ENCODE measurements at places on chromosomes 6 and 20. TPM values are rescaled to one million over a fixed set of nuclear protein-coding genes. Genes with fewer than 3 reads are reported as not detected.
A peak's percentile ranks its signal among the peaks of the same experiment; 100 is the strongest.

- no peak for DNase-seq
These were observed 117.1 kb downstream of the IRF4 start for GRCh38 chr6:508614-509013.

Gene MPIG6B
- total RNA-seq = 0.60 TPM

- DNase-seq = peak; percentile 69
These were observed 1.7 kb downstream of the LOC128125822 start for GRCh38 chr6:63573899-63574553.

DNA sequence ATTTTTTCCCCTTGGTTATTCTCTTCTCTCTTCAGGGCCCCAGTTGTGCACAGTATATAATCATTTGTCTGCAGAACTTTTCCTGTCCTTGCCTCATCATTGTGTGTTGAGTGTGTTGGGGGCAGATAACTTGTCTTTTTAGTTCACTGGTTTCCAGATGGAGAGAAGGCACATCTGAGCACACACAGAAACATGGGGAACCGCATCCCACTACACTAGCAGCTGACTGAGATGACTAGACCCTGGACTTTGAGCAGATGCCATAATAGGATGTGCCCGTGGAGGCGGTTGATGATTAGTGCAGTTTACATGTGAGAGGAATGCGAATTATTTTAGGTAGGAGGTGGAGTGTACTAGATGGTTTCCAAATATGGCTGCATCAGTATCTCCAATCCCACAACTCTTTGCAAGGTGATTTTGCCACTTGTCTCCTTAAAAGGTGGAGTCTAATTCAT lies 26.5 kb upstream of the SH3BGRL2 start:
- peak; percentile 44 for DNase-seq

DNA sequence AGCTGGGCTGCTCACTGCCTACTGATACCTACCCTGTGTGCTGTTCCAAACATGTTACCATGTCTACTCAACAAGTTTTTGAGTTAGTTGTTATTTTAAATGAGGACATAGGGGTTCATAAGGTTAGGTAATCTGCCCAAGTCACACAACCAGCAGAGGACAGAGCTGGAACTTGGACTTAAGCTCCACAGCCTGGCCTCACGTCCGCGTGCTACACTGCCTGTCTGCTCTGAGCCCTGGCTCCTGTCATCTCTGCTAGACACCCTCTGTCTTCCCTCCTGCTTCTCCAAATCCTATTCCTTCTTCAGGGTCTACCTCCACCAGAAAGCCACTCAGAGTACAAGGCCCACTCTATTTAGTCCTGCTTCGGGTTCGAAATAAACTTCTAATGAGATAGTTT lies 18.2 kb downstream of the ANKRD66 start:
- no peak for DNase-seq

GRCh38 chr6:34281702-34282334 lies 33.0 kb upstream of the SMIM29 start:
- no peak for DNase-seq

Gene CNKSR3
- total RNA-seq = 63.1 TPM

Gene RIPOR3
- total RNA-seq = 14.6 TPM

- no peak for DNase-seq
These were observed 59.7 kb downstream of the ALDH5A1 start for GRCh38 chr6:24554474-24554873.

Measured in kidney (tissue), 22 donors.